ENCODE measurements at places on chromosomes 1 and 21.

- DNase-seq: no peak
Measured at GRCh38 chr21:25952306-25952705, 217.5 kb downstream of the GABPA start.

DNA sequence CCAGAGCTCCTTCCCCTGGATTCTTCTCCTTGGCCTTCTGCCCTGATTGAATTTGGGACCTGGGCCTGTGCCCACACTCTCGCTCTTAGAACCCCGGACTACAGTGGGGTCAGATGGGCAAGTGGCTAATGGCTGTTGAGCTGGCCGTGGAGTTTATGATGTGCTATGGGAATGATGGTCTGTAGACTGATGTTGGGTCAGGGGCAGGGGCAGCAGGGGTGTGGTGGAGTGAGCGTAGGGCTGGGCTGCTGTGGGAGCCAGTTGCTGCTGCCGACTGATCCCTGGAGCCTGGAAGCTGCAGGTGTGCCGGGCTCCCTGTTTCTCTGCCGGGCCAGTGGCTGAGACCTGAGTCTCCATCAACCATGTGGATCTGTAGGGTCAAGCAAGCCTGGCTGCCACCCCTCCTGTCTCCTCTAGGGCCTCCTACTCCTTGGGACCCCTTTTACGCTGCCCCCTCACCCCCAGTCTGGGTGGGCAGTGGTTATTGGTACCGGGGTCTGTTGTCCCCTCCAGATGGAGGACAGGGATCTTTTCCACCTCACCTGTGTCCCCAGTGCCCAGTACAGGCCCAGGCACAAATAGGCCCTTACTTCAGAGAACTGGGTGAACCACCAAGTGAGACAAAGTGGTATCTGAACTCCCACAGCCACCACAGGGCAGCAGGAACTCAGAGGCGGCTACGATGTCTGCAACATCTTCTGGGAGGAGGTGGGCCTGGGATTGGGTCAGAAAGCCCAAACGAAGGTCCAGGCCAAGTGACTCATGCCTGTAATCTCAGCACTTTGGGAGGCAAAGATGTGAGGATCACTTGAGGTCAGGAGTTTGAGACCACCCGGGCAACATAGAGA, 5.1 kb downstream of the PODN start:
- DNase-seq: no peak

DNA sequence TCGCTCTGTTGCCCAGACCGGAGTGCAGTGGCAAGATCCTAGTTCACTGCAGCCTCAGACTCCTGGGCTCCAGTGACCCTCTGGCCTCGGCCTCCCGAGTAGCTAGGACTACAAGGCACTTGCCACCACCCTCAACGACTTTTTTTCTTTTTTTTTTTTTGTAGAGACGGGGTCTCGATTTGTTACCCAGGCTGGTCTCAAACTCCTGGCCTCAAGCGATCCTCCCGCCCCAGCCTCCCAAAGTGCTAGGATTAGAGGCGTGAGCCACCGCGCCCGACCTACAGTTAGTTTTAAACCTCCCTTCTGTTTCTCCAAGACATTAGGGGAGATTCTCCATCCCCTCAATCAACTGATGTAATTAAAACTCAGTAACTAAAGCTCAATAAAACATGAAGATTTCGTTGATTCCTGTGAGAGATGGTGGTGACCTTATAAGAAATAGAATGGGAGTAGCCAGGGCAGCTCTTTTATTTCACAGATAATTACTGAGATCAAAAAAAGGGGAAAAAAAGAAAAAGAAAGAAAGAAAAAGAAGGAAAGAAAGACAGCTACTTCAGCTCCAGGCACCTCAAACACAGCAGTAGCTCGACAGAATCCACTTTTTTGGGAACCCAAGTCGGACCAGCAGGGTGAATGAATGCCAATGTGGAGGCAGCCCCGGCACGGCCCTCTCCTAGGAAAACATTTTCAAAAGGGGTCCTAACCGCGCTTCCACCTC, 598 bp downstream of the GON4L start:
- no peak for DNase-seq

DNA sequence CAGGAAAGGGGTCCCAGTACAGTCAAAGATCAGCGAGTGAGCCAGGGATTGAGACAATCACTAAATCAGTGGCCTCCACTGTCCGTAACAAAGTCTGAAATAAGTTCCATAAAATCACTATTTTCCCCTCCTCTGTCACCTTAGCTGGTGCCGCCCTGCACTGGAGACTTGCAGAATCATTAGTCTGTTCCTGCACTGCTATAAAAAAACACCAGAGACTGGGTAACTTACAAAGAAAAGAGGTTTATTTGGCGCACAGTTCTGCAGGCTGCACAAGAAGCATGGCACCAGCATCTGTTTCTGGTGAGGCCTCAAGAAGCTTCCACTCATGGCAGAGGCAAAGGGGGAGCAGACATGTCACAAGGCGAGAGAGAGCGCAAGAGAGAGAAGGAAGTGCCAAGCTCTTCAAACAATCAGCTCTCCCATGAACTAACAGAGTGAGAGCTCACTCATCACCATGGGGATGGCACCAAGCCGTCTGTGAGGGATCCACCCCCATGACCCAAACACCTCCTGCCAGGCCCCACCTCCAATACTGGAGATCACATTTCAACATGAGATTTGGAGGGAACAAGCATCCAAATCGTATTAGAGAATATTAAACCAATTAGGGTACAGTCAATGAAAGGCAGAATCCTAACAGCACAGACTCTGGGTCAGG, 129.8 kb upstream of the TIAM1 start:
- DNase-seq: no peak

DNA sequence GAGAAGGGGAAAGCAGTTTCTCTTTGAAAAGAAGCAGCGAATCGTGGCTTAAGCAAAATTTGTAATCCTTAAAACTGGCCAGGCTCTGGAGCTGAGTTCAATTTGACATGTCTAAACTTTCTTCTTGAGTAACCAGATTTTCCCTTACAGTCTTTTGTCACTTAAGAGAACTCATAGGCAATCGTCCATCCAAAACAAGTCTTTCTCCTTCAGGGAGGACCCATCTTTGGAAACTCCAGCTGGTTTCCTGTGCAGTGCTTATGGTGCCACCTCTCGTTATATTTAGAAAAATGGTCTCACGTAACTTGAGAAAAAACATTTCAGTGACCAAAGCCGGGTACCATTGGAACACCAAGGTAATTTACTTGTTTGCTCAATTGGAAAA, 1.8 kb upstream of the PTTG1IP start:
- DNase-seq: no peak

- DNase-seq: no peak
Measured at GRCh38 chr1:161158316-161159010, 837 bp upstream of the USP21 start.

DNA sequence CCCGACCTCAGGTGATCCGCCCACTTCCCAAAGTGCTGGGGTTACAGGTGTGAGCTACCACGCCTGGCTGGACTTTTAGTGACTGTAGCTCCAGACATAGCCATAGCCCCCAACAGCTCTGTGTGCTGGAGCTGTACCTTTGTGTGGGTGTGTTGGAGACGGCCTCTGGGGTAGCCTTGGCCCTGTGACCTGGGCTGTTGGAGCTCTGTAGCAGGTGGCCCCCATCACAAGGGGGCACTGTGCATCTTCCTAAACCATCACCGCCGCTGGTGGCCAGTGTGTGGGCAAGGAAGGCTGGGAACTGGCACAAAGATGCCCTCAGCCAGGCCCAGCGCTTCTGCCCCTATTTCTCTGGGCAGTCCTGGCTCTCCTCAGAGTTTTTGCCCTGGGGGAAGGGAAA, 38.4 kb upstream of the FOXO6 start:
- no peak for DNase-seq

DNA sequence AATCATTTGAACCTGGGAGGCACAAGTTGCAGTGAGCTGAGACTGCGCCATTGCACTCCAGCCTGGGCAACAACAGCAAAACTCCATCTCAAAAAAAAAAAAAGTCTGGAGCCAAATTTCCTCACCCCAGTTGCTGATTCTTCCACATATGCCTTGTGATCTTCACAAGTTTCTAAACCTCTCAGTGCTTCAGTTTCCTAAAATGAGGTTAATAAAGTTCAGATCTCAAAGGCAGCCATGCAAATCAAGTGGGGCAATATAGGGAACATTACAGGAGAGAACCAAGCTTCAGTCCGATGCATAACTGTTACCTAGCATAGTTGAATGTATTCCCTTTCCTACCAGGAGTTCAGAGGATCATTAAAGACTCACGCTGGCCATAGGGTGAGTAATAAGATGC, 4.8 kb downstream of the ITLN1 start:
- no peak for DNase-seq

DNA sequence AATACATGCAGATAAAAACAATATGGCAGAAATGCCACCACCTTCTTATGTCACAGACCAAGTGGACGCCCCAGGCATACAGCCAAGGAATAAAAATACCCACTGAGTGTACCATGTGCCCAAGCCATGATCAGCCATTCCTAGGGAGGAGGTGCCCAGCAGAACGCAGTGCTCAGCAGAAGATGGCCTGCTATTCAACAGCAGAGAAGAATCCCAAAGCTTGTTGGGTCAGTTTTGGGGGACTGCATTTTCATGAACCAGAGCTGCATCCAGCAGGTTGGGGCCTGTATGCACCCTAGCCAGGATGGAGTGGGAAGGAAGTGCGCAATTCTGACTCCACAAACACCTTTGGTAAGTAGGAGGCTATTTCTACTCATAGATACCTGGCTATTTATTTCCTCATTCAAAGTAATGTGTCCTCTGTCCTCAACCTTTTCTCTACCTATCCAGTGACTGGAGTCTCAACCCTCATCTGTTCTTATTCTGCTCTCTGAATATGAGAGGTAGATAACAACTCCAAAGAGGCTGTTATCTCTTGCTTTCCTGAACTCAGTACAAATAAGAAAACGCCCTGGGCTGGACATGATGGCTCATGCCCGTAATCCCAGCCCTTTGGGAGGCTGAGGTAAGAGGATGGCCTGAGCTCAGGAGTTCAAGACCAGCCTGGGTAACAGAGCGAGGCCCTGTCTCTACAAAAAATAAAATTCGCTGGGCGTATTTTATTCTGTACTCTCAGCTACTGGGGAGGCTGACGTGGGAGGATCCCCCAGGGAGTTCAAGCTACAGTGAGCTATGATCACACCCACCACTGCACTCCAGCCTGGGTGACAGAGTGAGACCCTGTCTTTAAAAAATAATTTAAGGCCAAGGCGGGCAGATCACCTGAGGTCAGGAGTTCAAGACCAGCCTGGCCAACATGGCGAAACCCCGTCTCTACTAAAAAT, 2.5 kb upstream of the PLEKHM2 start:
- DNase-seq: no peak

DNA sequence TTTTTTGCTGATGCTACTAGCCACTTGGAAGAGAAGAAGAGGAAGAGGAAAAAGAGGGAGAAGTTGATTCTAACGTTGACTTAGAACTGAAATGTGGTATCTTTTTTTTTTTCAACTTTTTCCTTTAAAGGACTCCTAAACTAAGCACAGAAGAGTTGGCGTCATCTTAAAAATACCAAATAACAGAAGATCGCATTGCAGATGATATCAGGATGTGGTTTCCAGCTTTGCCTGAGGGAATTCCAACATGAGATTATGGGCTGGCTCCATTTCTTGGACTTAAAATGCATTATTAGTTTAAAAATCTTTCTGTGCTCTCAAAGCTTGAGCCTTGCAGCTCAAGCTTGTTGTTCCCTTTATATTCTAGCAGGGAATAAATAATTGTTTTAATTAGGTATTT, 29.8 kb downstream of the WDR3 start:
- DNase-seq: no peak

- DNase-seq: no peak
Measured at GRCh38 chr1:178477841-178478240, 18.9 kb downstream of the CLEC20A start.

GRCh38 chr1:64839261-64839660, 94.4 kb downstream of the RAVER2 start:
- no peak for DNase-seq

DNA sequence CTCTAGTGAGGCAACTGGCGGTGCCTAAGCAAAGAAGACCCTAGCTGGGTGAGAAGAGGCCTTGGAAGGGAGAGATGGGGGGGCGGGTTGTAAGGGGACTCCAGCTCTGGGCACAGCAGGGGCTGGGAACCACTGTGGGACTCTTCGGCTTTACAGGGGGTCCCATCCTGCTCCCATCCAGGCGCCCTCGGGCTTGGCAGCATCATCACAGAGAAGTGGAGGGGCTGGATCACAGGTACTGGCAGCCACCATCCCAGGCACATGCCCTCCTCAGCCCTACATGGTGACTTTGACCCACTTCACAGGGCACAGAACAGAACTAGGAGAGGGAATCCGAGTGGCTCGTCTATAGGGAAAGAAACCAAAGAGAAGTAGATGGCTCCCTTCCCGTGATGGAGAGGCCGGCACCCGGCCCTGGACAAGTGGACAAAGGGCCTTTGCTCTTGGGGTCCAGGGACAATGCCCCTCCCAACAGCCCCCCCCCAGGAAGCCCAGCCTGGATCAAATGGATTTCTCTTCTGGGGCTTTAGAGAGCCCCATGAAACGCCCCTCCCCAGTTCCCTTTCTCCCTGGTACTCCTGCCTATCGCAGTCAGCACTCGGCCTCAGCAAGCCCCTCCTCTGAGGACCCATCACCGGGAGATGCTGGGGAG, 54.0 kb upstream of the ECE1 start:
- no peak for DNase-seq

DNA sequence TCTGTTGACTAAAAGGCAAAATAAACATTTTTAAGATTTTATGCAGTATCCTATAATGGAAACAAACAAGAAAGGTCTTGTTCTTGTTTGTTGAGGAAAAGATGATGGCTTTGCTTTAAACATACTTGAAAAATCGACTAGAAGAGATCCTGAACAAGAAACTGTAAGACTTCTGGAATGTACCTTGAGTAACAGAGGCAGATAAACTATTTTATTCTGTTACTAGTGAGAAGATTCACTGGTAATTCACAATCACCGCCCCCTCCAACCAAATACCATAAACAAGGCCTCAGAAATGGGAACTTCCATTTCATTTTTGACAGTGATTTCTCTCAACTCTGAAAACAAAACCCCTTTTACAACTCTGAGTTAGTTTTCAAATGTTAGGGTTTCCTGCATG, 18.1 kb downstream of the TSEN15 start:
- DNase-seq: no peak

GRCh38 chr1:3914911-3915310, 14.8 kb upstream of the C1orf174 start:
- no peak for DNase-seq

DNA sequence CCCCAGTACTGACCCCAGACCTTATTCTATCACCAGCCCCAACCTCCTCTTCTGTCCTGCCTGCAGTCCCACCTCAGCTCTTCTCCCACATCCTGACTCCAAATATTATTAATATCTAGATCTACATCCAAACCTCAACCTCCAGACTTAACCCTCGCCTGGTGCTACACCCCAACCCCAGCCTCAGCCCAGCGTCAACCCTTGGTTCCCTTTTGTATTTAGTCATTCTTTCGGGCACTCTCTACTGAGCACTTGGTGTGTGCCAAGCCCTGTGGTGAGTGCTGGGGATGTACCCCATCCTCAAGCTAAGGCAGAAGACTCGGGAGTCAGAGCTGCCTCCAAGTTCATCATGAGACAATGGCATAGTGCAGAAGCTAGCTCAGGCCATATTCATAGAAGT, 1.1 kb downstream of the SHISAL2A start:
- DNase-seq: no peak
